ENCODE measurements at places on chromosomes 4 and X.

DNA sequence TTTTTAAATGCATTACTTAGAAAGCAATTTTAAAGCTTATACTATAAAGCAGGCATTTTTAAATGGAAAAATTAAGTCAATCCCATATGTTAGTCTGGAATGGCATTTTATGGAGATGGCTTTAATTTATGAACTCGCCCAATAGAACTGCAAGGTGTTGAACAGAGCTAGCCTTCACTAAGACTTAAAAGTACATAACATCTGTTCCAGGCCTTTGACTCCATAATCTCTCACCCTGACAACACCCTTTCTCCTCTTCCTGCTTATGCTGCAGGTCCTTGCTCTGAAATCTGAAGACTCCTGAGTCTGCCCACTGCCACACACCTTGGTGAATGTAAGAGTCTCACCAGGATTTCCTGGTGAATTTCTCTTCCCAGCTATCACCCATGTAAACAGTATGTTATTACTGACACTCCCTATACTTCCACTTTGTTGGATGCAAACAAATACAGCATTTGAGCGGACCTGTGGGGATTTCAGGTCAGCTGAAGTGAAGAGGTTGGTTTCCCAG lies 17.7 kb upstream of the SLC39A8 start:
- DNase-seq: no peak

GRCh38 chr4:10643600-10644425 lies 40.8 kb downstream of the CLNK start:
- DNase-seq: no peak

GRCh38 chrX:132094164-132094563 lies 33.7 kb downstream of the FRMD7 start:
- DNase-seq: no peak

- no peak for DNase-seq
Measured at GRCh38 chrX:47643926-47644325, 6.4 kb downstream of the ELK1 start.

GRCh38 chrX:36897690-36898089 lies 110.5 kb upstream of the FAM47C start:
- no peak for DNase-seq

GRCh38 chr4:122121593-122121992 lies 30.5 kb upstream of the BLTP1 start:
- no peak for DNase-seq
